SJCRH30 (cell line): ENCODE measurements at places on chromosomes 4 and X.

DNA sequence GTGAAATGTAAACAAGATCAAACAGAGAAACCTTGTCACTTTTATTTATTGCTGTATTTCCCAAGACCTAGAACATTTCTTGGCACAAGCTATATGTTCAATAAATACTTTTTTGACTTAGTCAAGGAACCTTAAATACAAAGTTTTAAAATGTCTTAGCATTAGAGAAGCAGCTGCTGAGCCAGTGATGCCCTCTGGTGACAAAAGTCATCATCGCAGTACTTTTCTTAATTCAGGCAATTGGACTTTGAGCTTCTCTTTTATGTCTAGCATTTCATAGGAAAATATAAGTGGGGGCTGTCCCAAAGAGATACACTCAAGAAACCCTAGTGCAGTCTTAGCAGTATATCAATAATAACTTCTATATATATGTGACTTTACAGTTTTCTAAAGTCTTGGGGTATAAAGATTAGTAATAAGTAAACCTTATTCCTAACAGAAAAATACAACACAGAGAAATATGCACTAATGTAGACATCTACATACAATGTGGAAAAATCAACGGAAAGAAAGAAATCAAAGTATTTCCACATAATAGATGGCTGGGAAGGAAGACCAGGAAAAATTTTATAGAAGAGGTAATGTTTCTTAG, 118.4 kb downstream of the DTHD1 start:
- no peak for DNase-seq

GRCh38 chr4:138728566-138728965, 287.0 kb upstream of the NOCT start:
- no peak for DNase-seq

DNA sequence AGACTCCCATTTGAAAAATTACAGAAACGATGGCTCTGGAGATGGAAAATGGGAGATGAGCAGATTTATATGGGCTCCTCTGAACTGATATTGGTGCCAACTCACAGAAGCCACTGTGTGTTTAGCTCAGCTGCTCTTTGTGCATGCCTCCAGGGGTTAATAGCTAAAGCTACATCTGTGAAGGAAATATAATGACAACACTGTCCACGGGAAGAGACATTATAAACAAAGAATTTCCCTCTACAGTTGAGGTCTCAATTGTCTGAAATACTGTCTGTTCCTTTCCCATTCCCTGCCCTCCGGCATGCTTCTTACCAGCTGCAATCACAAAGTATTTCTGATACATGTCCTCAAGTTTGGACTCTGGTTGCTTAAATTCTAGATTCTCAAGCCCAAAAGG, 40.4 kb downstream of the PPA2 start:
- DNase-seq, result peak; percentile 44

DNA sequence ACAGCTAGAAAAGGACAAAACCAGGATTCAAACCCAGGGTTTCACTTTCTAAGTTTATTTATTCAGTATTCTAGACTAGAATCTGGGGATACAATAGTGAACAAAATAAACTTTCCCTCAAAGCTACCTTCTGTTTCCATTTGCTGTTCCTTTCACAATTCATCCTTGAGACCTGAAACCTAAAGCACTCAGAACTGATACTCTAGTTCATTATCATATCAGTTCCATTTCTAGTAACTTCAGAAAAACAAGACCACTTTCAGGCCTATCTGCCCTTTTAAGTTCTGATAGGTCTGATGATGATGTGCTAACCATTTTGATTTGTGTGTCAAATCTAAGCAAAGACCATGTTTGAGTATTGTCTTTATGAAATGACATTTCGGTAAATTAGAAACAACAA, 7.8 kb upstream of the XK start:
- DNase-seq, result no peak

DNA sequence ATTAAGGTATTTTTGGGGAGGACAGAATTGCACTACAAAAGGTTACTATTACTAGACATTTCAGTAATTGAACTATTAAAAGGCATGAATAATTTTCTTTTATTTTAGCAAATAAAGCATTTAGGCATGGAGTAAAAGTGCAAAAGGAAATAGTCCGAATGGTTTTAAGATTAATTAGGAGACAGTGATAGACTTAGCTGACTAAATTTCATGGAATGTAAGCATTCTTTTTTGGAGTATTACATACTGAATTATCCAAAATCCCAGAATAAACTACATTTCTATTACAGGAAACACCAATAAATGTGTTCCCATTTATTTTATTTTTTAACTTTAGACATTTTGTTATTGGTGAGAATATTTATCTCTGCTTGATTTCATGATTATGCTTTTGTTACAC, 30.7 kb upstream of the MAP9 start:
- DNase-seq, result no peak

- DNase-seq, result no peak
These were observed 610.2 kb downstream of the UBE2NL start for GRCh38 chrX:144494074-144494473.

- DNase-seq, result peak; percentile 51
These were observed 16.1 kb upstream of the EXOSC9 start for GRCh38 chr4:121784975-121785374.

DNA sequence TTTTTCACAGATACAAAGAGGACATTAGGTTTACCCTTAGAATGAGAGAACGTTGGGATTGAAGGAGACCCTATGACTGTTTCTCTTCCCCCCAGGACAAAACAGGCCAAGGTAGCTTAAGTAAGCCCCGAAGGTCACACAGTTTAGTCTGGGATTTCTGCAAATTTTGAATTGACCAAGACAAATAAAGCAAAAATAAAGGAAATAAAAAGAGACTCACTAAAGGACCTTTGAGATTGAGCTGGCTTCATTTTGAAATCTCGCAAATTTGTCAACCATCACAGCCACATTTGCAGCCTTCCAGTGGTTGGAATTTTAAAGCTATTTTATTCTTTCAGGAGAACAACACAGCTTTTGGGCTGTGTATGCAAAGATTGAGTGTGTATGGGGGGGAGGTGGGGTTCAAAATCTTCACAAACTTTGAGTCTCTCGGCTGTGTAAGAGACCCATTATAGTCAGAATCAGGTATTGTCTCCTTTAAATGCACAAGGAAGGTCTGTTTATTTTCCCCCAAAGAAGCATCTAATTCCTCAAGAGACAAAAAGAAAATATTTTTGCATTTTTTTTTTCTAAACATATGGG, 4.2 kb downstream of the TMSB4X start:
- no peak for DNase-seq

- DNase-seq, result peak; percentile 9
These were observed 284.8 kb upstream of the PPARGC1A start for GRCh38 chr4:24174602-24175001.

- DNase-seq, result no peak
These were observed 172.5 kb downstream of the CAMK2D start for GRCh38 chr4:113588895-113589668.

GRCh38 chrX:66004928-66005829, 34.7 kb downstream of the VSIG4 start:
- no peak for DNase-seq

- no peak for DNase-seq
These were observed 154.4 kb downstream of the HNRNPD start for GRCh38 chr4:82219346-82219745.

DNA sequence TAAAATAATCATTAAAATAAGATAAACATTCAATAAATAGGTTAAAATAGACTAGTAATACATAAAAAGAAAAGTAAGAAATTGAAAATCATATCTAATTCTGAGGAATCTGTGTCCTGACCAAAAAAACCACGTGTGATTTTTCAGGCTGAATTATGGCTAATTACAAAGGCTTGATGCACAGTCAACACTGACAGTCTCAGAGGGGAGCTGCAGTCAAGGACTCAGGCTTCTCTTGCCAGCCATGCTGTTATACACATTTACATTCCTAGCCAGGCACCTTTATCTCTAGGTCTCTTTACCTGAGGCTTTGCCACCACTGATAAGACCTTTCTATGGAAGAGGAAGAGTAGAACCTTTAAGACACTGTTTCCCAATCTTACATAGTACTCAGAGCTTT, 1737.7 kb upstream of the PCDH10 start:
- DNase-seq, result no peak

- DNase-seq, result no peak
These were observed 20.4 kb upstream of the ATXN3L start for GRCh38 chrX:13340182-13340791.

- no peak for DNase-seq
These were observed 65.3 kb downstream of the ELOVL6 start for GRCh38 chr4:110132816-110133719.

DNA sequence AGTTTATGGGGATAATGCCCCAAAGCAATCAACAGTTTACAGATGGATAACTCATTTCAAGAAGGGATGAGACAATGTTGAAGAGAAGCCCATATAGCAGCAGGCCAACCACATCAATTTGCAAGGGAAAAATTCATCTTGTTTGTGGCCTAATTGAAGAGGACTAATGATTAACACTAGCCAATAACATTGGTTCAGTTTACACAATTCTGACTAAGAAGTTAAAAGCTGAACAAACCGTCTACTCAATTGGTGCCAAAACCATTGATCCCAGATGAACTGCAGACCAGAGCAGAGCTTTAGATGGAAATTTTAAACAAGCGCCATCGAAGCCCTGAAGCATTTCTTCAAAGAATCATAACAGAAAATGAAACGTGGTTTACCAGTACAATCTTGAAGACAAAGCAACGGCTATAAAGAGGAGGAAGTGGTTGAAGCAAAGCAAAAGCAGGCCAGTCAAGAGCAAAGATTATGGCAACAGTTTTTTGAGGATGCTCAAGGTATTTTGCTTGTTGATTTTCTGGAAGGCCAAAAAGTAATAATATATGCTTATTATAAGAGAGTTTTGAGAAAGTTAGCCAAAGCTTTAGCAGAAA, 20.5 kb upstream of the BLTP1 start:
- DNase-seq, result no peak

DNA sequence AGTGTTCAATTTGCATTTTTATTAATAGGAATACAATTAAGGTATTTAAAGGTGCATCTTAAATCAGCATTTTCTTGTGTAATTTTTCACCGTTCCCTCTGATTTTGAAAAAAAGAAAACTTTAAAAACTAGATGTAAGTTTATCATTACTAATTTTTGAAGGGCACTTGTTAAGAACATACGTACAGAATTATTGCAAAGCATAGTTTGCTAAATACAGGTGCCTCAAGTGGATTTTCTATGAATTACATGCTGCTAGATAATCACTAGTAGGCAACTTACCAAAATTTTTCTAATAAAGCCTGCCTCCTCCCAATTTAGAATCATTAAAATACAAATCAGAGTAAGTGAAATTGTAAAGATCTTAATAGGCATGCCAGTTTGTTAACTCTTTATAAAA, 8.5 kb downstream of the CNKSR2 start:
- no peak for DNase-seq

DNA sequence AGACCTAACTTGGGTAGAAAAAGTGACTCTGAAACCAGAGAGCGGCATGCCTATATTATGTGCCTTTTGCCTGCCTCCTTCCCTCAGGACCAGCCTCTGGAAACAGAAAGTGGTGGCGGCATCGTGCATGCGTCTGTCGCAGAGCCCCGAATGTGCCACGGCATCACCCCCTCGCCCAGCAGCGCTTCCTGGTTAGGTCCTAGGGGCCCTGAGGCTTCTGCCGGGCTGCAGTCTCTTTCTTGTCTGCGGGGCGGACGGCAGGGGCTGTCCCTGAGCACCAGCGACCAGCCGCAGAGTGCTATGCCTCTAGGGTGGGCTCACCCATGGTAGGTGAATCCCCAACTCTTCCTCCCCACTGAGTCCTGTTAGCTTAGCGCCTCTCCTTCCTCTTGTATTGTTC, 68.7 kb downstream of the VSIG4 start:
- no peak for DNase-seq

- DNase-seq, result peak; percentile 99
These were observed 75.7 kb downstream of the FAM114A1 start for GRCh38 chr4:38943343-38943742.

- peak; percentile 94 for DNase-seq
These were observed 619 bp upstream of the LRBA start for GRCh38 chr4:151015459-151016347.

GRCh38 chr4:3605491-3605890, 73.3 kb upstream of the LRPAP1 start:
- no peak for DNase-seq

- DNase-seq, result peak; percentile 87
These were observed 37.0 kb upstream of the ZBTB33 start for GRCh38 chrX:120213438-120214265.

GRCh38 chrX:74449937-74450330, 28.6 kb downstream of the SLC16A2 start:
- no peak for DNase-seq

GRCh38 chrX:68935362-68935761, 106.5 kb downstream of the EFNB1 start:
- DNase-seq, result no peak

DNA sequence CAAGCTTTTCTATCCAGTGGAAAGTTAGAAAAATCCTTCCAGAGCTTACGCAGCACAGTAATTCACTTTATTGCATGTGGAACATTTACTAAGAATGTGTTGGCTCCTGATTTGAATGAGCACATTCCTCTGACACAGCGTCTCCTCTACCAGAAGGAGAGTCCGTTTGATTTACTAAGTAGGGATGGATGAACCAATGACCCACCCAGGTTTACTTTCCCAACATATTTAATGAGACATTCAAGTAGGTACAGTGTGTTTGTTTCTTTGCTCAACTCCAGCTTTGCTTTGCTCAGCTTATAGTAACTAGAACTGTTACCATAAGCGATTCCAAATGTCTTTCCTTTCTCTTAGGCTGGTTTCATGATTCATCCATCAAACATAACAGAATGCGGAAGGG, 161.7 kb downstream of the SMARCA1 start:
- no peak for DNase-seq

DNA sequence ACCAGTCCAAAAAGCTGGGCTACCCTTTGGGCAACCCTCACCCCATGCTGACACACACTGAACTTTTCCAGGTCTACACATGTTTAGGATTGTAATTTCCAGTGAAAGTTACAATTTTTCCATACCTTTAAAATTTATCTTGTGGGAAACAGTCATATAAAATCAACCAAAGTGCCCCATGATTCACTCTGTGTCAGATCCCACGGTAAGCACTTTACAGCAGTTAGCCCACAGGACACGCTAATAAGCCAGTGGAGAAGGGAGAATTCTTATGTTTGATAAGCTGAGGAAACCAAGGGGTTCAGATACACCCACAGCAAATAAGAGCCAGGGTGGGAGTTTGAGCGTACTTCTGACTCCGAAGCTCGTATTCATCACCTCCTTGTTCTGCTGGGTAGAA, 72.4 kb upstream of the TBL1X start:
- no peak for DNase-seq

GRCh38 chrX:106718709-106719108, 7.8 kb upstream of the RNF128 start:
- no peak for DNase-seq

GRCh38 chr4:95462921-95463320, 85.9 kb downstream of the UNC5C start:
- DNase-seq, result no peak

GRCh38 chr4:112381996-112382692, 85.0 kb downstream of the ALPK1 start:
- peak; percentile 41 for DNase-seq

DNA sequence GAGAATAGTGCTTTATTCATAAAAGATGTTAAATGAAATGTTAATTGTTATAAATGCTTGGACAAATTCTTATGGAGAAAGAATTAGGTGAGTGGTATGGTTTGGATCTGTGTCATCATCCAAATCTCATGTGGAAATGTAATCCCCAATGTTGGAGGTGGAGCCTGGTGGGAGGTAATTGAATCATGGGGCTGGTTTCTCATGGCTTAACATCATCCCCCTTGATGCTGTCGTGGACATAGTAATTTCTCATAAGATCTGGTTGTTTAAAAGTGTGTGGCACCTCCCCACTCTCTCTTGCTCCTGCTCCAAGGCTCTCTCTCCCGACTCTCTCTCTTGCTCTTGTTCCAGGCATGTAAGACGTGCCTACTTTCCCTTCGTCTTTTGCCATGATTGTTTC, 22.5 kb downstream of the GYPE start:
- DNase-seq, result no peak

- DNase-seq, result peak; percentile 71
These were observed 25.1 kb downstream of the XIAP start for GRCh38 chrX:123884809-123885408.
